Sigmoid colon (tissue), 7 donors: ENCODE measurements at places on chromosomes 13 and 19. TPM values are rescaled to one million over a fixed set of nuclear protein-coding genes. Genes with fewer than 3 reads are reported as not detected.

Gene CYP4F2
- not detected for total RNA-seq

- no peak for DNase-seq
These were observed 28.7 kb upstream of the SLC7A10 start for GRCh38 chr19:33254245-33254824.

DNA sequence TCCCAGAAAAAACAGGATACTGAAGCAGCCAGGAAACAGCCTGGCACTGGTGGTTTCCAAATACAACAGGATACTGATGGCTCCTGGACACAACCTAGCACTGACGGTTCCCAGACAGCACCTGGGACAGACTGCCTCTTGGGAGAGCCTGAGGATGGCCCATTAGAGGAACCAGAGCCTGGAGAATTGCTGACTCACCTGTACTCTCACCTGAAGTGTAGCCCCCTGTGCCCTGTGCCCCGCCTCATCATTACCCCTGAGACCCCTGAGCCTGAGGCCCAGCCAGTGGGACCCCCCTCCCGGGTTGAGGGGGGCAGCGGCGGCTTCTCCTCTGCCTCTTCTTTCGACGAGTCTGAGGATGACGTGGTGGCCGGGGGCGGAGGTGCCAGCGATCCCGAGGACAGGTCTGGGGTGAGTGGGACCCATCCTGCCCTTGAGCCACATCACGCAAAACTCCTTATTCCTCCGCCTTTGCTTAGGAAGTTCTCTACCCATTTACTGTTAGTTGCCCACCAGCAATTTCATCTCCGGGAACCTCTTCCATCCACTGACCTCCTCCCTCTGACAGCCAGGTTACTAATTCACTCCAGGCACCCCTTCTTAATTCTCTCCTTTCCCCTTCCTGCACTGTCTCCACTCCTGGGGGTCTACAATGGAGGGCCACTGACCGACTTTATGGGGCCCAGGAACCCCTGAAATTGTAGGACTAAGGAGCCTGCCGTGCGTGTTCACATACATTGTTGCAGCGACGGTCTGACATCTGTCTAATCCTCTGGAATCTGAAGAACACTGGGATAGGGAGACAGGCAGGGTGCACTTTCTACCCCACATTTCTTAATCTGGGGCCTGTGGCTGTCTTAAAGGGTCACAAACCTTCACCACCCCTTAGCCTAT, 1.2 kb downstream of the ITPKC start:
- no peak for DNase-seq

Gene NLRP5
- not detected for total RNA-seq

GRCh38 chr13:109209526-109209925, 576.9 kb downstream of the IRS2 start:
- no peak for DNase-seq

Gene SLC25A41
- total RNA-seq = 1.1 TPM

Gene PRRG2
- total RNA-seq = not detected

DNA sequence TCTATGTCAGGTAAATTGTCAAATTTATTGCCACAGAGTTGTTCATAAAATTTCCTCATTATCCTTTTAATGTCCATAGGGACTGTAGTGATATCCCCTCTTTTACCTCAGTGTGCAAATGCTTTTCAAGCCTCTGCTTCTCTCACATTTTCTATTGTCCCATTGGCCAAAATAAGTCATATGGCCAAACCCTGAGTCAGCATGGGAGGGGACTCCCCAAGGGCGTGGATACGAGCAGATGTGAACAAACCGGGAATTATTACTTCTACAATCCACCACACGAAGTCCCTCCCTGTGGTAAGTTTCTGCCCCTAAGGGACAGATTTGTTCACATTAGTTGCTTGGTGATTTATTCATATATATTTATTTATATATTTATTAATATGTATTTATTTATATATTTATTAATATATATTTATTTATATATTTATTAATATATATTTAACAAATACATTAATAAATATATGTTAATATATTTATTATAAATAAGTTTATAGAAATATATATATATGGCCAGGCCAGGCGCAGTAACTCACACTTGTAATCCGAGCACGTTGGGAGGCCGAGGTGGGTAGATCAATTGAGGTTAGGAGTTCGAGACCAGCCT, 20.1 kb upstream of the CAMSAP3 start:
- DNase-seq = no peak

Gene FUT1
- total RNA-seq = 0.71 TPM

GRCh38 chr13:48142436-48142835, 47.5 kb upstream of the MED4 start:
- no peak for DNase-seq

Gene ZNF677
- 15.8 TPM for total RNA-seq

DNA sequence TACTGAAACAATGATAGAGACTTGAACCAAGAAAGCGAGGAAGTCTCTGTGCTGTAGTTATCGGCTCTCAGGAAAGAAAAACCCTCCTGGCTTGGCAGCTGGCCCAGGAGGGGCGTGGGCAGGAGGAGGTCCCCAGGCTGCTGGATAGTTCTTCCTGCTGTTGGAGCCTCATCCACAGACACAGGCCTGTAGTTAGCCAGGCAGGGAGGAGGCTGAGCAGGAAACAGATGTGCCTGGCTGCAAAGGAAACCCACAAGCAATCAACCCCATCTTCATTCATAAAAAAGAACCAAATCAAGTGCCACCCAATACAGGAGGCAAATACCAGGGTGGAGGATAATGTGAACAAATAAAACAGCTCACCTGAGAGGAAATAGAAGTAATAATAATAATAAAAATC, 86.2 kb downstream of the IRS2 start:
- peak; percentile 84 for DNase-seq

GRCh38 chr19:28542394-28543243, 670.3 kb downstream of the UQCRFS1 start:
- no peak for DNase-seq

DNA sequence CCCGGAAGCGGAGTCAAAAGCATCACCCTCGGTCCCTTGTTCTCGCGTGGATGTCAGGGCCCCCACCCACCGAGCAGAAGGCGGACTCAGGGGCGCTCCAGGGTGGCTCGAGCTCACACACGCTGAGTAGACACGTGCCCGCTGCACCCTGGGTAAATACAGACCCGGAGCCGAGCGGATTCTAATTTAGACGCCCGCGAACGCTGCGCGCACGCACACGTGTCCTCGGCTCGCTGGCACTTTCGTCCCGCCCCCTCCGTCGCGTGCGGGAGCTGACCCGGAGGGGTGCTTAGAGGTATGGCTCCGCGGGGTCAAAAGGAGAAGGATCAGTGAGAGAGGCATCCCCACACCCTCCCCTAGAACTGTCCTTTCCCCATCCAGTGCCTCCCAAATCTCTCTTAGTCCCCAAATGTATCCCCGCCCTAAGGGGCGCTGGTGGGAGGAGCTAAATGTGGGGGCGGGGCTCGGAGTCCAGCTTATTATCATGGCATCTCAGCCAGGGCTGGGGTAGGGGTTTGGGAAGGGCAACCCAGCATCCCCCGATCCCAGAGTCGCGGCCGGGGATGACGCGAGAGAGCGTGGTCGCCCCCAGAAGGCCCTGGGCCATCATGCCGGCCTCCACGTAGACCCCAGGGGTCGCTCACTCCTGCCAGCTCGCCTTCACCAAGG, 451 bp upstream of the ICAM5 start:
- DNase-seq = no peak

- no peak for DNase-seq
These were observed 33.1 kb upstream of the ZNF536 start for GRCh38 chr19:30338878-30339623.

Gene CEACAM5
- not detected for total RNA-seq

- DNase-seq = no peak
These were observed 469 bp downstream of the ABHD17A start for GRCh38 chr19:1884719-1885334.

- no peak for DNase-seq
These were observed 274.1 kb upstream of the HTR2A start for GRCh38 chr13:47170971-47171370.

DNA sequence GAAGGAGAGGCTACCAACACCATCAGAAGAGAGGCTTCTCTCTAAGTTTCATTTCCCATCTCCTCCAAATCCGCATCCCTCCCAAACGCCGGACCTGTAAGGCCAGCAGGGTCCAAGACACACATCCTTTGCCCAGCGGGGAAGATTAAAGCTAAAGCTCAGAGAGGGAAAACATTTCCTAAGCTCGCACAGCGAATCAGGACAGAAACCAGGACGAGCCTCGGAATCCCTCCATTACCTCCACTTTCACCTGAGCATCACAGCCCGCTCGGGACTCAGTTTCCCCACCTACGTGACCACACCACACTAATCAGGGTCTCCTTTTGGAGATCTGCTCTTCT, 711 bp upstream of the FOSB start:
- no peak for DNase-seq
